ENCODE measurements at places on chromosomes 7 and 10.

- DNase-seq: peak; percentile 15
Measured at GRCh38 chr7:12731214-12731656, 43.8 kb downstream of the ARL4A start.

DNA sequence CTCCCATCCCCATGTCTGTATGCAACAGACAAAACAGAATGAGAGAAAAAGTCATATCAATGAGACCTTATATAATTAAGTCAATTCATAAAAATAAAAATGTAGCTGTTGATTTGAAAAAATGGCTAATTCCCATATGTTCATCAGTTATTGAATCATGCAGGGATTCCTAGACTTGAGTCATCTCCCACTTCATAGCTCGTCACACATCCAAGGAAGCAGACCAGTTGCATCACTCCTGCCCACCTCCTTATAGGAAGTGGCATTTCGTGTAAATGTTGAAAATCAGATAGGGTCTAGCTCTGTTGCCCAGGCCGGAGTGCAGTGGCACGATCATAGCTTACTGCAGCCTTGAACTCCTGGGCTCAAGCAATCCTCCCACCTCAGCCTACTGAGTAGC is 56.1 kb upstream of the SH2B2 start:
- DNase-seq: no peak

GRCh38 chr10:117161386-117162033 is 23.4 kb upstream of the VAX1 start:
- no peak for DNase-seq

- peak; percentile 69 for DNase-seq
Measured at GRCh38 chr10:110460111-110460809, 37.4 kb upstream of the DUSP5 start.

GRCh38 chr10:17290226-17290625 is 62.2 kb downstream of the VIM start:
- no peak for DNase-seq

DNA sequence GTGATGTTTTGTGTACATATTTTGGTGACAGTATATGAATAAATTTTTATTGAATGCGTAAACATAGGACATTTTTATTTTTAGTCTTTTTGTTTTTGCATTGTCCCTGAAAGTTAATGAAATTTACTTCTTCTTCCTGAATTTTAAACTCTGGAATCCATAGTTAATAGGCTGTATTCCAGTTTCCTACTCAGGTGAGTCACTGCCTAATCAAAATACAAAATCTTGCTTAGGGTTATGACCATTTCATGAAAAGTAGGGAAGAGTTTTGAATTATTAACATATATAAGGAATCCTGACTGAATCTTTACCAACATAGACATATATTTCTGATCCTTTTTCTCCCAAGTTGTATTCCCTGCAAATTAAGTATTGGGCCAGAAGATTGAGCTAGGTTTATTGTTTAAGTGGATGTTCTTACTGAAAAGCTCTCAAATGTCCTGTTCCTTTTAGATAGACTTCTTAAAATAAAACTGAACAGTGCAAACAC is 2.6 kb downstream of the CREM start:
- no peak for DNase-seq
